ENCODE measurements at places on chromosomes 7 and 10. TPM values are rescaled to one million over a fixed set of nuclear protein-coding genes. Genes with fewer than 3 reads are reported as not detected.

NPC1L1 gene
- total RNA-seq = not detected

CYP2W1 gene
- total RNA-seq = not detected

ZNF775 gene
- total RNA-seq = 4.3 TPM

RGS10 gene
- total RNA-seq = 19.0 TPM

NCOA4 gene
- total RNA-seq = 90.2 TPM

GRM3 gene
- total RNA-seq = not detected

DPP6 gene
- not detected for total RNA-seq

DNA sequence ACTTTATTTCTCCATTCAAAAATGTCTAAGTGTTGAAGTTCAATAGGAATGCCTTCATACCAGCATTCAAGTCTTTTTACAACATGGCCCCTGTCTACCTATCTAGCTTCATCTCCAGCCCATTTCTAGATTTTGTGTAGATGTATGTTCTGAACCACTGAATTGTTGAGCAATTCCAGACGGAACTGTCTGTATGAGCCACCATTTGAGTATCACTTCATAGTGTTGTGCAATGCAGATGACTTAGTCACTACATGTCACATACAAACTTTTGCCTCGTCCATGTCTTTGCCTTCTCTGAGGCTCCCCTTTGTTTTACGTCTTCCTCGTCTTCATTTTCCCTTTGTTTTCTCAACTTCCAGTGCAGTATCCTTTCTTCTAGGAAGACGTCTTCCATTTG, 118.1 kb downstream of the INHBA start:
- no peak for DNase-seq

DNA sequence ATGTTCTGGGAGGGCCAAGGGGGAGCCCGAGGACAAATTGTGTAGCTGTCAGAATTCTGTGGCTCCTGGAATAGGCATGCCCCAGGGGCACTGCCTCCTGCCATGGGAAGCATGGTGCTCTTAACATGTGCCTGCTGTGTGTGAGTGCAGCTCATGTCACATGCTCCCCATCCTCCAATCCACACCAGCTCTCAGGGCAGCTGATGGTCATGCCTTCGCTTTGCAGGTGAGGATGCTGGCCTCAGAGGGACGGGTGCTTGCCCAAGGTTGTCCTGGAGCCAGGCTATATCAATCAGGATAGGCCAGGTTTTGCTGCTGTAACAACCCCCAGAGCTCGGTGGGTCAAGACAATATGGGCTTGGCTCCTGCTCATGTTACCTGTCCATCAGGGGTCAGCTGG, 303.4 kb downstream of the RPS24 start:
- DNase-seq = no peak

DNA sequence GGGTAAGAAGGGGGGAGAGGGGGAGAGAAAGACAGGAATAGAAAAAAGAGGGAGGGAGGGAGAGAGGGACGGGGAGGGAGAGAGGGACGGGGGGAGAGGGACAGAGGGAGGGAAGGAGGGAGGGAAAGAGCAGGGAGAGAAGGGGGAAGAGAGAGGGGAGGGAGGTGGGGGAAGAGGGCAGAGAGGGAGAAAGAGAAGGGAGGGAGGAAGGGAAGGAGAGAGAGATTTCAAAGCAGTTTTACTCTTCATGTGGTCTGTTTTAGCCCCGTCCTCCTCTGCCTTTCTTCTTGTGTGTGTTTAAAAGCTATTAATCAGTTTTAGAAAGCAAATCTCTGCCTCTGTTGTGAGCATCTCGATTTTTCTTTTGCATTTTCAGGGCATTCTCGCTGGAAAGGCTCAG, 237.0 kb downstream of the WDR37 start:
- DNase-seq = no peak

DNA sequence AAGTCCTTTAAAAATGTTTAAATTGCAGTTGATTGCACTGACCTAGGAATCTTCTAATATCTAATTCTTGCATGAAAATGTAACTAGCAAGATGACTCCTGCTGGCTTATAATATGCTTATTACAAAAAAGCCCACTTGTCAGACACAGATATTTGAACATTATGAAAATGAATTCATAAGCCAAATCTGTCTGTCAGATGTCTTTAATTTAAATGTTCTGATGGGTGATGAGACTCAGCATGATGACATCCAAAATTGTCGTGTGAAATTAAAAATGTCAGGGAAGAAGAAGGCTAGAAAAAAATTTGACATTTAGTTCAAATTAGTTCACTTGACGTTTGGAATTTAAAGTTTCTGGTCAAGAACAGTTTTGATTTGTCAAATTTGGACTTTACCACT, 277.8 kb downstream of the PHF14 start:
- DNase-seq = no peak

GRCh38 chr7:49781996-49782395, 8.6 kb downstream of the VWC2 start:
- no peak for DNase-seq

- no peak for DNase-seq
Measured at GRCh38 chr10:12503311-12503710, 154.0 kb downstream of the CAMK1D start.

- no peak for DNase-seq
Measured at GRCh38 chr7:118182593-118183427, 1.2 kb upstream of the LSM8 start.
